NCI-H187 (cell line): ENCODE measurements at places on chromosomes 11 and 22.

DNA sequence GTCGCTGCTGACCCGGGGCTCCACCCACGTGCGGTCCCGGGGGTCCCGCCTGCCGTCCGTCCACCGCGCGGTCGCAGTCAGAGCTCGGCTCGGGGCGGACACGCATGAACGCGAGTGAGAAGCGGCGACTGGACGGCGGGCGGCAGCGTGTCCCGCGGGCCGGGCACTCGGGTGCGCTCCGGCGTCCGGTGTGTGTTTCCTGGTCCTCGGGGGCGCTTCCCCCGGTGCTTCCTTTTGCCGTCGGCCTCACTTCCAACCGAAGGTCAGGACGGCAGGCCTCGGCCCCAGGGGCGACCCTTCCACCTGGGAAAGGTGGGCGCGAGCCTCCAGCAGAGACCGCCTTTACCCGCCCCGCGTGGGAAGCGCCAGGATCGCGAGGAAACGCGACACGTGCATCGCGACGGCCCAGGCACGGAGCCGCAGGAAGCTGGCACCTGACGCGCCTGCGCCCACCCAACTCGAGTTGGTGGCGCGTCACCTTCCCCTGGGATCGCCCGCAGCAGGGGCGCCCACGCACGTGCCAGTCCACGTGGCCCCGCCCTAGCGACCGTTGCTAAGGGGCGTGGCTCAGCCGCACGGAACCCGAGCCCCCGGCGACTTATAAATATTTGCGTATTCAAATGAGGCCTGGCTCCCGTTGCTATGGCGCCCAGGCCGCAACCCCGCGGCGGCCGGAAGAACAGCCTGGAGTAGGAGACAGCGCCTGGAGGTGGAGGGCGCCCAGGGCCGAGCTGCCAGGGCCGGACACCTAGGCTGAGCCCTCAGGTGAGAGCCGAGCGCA, at the start of gene LRRC56:
TSS of gene LRRC56 (plus strand) at position 687 of the 781 bp plus-strand sequence. CDS start 3,158 bp downstream, outside the sequence.
- DNase-seq = peak; percentile 72

GRCh38 chr11:20024172-20024935, 135.9 kb downstream of the DBX1 start:
- DNase-seq = no peak

DNA sequence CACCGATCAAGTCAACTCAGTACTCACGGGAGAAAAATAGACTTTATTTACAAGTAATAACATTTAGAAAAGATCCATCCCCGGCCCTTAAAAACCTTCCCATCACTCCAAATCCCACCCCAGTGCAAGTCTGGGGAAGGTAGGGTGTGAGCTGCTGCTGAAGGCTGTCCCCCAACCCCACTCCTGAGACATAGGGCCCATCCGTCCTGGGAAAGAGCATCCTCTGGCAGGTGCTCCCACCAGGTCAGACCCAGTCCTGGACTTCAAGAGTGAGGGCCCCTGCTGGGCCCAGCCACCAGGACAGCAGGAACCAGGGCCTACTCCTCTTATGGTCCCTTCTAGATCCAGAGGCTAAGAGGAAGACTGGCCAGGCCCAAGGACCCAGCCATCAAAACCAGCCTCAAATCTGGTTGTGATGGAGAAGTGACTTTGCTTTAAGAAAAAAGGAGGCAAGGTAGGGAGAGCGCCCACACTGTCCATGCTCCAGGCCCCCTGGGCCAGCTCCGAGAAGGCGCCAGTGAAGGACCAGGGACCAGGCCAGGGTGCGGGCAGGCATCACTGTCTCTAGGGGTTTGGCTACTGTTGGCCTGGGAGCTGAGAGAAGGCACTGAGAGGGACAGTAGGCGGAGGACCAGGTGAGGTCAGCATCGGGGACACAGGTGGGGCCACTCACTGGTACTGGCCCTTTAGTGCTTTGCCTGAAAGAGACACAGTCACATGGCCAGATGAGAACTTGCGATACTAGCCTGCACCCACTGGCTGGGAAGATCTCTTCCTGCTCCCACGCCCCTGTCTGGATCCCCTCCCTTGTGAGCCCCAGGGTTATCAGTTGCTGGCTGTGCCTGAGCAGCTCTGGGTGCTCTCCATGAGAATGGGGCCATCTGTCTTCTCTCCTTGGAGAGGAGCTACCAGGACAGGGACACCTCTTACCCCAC, 4.4 kb downstream of the IL18BP start:
- no peak for DNase-seq

DNA sequence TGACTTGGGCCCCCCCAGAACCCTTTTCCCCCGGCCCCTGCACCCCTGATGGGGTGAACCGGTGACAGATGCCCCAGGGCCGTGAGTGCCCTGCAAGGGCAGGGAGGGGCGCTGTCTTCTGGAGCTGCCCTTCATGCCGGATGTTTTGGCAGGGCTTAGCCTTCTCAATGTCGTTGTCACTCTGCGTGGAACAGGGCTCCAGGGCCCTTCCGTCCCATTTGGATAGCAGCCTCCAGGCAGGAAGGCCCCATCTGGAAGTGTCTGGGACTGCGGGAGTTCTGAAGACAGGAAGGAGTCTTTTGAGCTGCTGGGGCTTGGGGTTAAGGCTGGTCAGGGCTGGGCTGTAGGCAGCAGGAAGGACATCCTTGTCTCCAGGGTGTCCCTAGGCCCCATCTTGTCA, 4.6 kb downstream of the FRMD8 start:
- DNase-seq = no peak

- DNase-seq = no peak
These were observed 655.7 kb upstream of the KIRREL3 start for GRCh38 chr11:127656116-127656836.

DNA sequence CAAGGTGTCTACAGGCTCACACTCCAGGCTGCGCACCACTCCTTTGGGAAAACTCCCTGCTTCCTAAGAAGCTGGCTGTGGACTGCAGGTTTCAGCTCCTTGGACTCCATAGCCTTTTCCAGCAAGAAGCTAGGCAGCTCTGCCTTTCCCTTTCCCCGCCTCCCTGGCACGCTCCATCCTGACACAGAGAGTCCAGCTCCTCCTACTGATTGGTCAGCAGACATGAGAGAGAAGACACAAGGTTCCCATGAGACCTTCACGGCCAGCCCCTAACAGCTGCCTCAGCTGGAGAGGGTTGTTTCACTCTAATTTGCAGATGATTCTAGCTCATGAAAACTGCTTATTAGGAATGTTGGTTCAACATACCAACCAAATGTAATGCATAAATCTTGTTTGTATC, 27.6 kb downstream of the TENM4 start:
- peak; percentile 27 for DNase-seq

DNA sequence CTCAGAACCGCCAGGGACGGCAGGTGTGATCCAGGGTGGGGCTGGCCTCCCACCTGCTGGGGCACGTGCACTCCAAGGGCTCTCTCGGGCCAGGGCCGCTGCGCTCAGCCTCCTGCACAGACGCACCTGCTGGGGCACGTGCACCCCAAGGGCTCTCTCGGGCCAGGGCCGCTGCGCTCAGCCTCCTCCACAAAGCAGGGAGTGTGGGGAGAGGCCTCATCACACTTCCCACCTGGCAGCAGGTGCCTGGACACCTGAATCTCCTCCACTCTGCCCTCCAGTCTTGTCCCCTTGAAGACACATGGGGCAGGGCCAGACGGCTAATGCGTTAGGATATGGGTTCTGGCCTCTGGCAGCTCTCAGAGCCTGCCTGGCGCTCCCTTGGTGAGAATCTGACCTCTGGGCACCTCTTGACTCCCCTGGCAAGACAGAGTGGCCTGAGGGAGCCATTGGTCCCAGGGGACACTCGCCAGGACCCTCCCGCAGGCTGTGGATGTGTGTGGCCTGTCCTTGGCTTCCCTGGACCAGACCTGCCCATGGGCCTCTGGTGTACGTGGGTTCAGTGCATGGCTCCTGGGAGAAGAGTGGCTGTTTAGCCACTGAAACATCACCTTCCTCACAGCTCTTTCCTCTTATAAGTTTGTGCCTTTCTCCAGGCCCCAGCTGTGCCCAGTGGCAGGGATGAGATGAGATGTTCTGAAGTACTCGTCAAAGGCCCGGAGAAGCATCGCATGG, 73.5 kb downstream of the BRD1 start:
- DNase-seq = no peak

- DNase-seq = peak; percentile 98
These were observed 7.7 kb upstream of the PHRF1 start for GRCh38 chr11:568306-569157.

DNA sequence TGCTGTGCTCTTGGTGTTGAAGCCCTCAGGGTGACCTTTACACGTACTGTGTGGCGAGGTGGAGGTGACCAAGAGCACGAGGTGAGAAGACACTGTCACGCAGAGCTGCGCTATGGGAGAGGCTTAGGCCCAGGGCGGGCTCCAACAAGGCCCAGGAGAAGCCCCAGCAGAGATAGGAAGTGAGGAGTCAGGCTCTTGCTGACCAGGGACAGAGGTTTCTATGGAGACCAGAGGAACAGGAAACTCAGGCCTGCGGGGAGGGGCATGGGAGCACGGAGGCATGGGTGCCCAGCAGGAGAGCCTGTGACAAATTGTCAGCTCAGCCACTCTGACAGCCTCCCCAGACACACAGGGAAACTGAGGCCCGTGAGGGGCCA, 15.8 kb downstream of the DGKZ start:
- DNase-seq = no peak

DNA sequence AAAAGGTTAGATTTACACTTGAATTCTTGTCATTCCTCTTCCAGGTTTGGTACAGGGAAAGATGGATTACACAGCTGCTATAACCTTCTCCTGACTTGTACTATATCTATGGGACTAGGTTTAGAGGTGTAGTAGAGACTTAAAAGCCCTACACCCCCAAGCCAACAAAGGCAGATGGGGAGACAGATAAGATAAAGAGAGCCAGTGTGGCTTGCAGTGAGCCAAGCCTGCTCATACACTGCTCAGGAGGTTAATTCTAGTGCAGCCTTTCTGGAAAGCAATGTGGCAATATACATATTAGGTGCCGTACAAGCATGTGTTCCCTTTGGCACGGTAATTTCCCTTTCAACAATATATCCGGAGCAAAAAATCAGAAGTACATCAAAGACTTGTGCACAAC, 10.8 kb downstream of the SIK3 start:
- DNase-seq = no peak

- no peak for DNase-seq
These were observed 2.4 kb upstream of the SYT8 start for GRCh38 chr11:1832211-1832919.

GRCh38 chr11:19116276-19116970, 545 bp upstream of the ZDHHC13 start:
- DNase-seq = no peak

DNA sequence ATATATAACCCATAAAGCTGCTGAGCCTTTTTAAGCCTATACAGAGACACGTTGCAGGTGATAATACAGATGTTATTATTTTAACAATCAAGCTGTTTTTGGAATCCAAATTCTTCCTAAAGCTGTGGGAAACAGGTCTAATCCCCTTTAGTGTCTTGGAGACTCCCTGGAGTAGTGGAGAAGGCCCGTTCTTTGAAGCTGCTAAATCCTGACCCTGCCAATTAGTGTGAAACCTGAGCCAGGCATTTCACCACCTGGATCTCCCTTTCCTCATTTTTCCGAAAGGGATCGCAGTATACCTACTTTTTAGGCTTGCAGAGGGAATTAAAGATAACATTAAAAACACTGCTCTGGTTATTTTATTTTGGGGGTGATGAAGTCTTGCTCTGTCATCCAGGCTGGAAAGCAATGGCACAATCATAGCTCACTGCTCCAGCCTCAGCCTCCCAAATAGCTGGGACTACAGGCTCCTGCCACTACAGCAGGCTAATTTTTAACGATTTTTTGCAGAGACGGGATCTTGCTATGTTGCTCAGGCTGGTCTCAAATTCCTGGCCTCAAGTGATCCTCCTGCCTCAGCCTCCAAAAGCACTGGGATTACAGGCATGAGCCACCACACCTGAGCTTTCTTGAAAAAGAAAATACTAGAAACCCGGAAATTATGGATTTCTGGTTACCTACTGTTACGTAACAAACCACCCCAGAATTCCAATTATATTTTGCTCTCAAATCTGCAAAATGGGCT, 1.7 kb upstream of the EIF4ENIF1 start:
- no peak for DNase-seq
